ENCODE measurements at places on chromosomes 3 and 15.

DNA sequence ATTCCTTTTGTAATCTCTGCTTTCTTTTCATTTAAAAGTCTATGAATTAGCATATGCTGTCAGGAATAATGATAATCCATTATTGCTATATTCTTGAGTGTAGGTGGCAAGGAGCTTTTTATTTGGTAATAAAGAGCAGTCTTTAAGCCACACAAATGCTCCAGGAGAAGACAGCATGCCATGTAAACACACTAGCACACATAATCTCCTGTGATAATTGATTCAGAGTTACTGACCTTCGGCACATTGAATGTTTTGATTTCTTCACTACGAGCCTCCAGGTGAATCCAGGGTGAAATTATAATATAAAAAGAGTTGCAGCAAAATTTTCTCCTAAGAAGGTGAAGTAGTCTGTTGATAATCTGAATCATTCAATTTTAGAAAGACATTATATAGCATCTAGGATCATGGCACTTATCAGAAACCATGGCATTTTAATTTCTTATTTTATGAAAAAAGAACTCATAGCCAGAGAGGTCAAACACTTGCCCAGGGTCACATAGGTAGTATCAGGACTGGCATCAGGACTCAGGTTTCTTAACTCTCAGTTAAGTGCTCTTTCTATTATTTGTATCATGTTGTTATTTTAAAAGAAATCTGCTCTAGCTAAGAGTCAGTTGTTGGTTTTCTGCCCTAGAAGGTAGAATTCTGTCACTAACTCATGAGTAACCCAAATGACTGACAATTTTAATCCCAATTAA, 21.3 kb upstream of the DHX36 start:
- DNase-seq: no peak

DNA sequence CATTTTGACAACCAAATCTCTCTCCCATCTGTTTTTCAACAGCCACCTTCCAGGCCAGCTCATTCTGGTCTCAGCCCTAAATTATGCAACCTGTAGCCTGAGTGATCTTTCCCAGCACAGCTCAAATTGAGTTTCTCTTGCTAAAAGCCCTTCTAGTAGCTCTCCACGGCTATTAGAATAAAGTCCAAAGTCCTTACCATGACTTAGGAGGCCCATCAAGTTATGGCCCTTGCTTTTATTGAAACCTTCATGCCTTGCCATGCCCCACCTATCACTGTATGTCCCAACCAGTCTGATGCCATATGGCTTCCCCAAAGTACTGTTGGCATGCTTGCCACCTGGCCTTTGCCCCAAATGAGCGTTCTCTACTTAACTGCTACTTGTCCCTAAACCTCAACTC, 303.5 kb upstream of the GADL1 start:
- no peak for DNase-seq

- DNase-seq: no peak
Observed at GRCh38 chr3:98587654-98588053, 5.8 kb downstream of the CPOX start.

DNA sequence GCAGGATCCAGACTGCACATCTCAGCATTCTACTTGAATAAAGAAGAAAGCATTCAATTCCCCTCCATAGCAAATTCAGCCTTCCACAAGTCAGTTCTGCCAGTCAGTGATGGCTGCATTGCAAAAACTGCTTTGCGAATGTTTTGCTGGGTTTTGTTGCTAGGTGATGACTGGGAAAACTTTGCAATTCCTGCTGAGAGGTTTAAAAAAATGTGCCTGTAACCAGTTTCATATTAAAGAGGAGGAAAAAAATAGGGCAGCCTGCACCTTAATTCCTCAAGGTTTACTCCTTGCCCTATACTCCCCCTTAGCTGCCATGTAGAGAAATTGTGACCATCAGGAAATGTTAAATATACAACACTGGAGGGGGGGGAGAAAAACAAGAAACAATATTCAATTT, 225.6 kb upstream of the ATP11B start:
- no peak for DNase-seq

GRCh38 chr15:79989183-79989582, 18.2 kb upstream of the BCL2A1 start:
- DNase-seq: no peak

DNA sequence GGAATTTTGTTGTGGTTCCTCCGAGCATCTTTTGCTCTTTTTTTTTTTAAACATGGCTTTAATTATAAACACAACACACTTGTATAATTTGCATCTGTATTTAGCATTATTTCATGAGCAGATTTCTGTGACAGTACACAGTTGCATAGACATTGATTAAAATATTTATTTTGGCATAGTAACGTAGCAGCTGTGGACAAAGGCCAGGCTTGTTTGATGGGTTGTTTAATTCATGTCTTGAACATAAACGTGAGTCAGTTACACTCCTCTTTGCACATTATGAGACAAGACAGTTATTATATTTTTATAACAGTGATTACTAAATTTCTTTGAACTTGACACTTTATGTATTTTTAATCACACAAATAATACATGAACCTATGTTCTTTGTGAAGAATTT, 182.5 kb downstream of the CACNA2D3 start:
- no peak for DNase-seq

DNA sequence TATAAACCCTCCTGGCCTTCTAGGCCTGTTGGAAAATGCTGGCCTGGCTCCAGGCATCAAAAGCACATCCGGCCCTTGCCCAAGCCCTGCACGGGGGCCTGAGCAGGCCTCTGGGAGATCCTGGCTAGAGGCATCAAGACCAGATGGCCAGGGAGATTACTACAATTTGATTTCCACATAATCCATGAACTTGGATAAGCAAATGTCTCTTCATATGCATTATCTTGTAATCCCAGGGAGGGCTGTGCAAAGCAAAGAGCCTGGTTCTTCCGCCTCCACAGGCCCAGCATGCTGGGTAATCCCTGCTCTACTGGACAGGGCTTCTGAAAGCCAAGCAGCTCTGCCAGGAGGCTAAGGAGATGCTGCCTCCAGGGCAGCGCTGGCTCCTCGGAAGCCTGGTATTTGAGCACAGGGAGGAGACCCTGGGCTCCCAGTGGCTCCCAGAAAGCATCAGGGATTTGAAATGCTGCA, 18.2 kb downstream of the MRPL46 start:
- no peak for DNase-seq

DNA sequence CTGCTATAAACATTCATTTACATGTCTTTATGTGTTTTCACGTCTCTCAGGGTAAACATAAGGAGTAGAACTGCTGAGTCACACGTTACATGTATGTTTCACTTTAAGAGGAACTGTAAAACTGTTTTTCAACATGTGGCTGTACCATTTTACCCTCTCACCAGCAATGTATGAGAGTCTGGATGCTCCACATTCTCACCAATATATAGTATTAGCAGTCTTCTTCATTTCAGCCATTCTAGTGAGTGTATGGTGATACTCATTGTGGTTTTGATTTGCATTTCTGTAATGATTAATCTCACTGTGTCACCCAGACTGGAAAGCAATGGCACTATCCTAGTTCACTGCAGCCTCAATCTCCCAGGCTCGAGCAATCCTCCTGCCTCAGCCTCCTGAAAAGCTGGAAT, 37.1 kb downstream of the PHC3 start:
- DNase-seq: no peak

DNA sequence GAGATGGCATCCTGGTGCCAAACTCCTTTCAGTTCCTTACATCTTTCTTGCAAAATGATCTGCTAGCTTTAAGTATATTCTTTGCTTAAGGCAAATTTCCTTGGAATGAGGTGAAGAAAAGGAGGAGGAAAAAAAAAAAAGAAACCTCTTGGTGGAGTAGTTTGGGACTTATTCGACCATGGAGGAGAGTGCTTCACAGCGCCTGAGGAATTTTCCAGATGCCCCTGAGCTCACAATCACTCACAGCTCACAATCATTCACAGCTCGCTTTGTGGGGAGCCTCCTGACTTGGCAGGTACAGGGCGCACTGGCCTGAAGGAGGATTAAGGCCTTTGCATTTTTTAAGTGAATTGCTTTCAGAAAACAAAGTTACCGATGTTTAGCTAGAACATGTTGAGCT, 53.9 kb downstream of the BOC start:
- DNase-seq: no peak

GRCh38 chr3:121330634-121331033, 215.2 kb downstream of the POLQ start:
- no peak for DNase-seq

- no peak for DNase-seq
Observed at GRCh38 chr3:58210761-58211460, at the start of gene DNASE1L3. Gene DNASE1L3 (minus strand): TSS chr3:58210972. CDS start chr3:58210906, 66 bp downstream.

Data from RPMI8226 (cell line).